ENCODE measurements at places on chromosomes 16 and 17. TPM values are rescaled to one million over a fixed set of nuclear protein-coding genes. Genes with fewer than 3 reads are reported as not detected.

DNA sequence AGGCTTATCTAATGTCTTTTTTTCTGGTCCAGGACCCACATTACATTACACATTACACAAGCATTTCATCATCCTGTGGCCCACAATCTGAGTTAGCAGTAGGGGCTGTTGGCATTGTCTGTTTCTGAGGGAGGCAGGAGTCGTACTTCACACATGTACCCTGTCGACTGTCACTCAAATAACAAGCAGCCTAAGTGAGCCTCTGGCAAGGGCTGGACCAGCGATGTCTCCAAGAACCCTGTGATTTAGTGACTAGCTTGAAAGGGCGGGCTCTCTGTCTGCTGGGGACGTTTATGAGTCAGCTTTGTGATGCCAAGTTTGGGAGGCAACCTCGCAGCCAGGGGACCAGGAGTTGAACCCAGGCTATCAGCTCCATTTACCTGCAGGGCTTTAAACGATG lies 251.4 kb downstream of the HS3ST3B1 start:
- no peak for DNase-seq

- DNase-seq = no peak
Measured at GRCh38 chr17:34071886-34072420, 183.1 kb upstream of the CCL2 start.

GRCh38 chr17:34865716-34866115 lies 95.5 kb downstream of the CCT6B start:
- DNase-seq = no peak

- no peak for DNase-seq
Measured at GRCh38 chr16:65068151-65068740, 53.6 kb downstream of the CDH11 start.

- no peak for DNase-seq
Measured at GRCh38 chr17:51353296-51353695, 93.0 kb downstream of the UTP18 start.

DNA sequence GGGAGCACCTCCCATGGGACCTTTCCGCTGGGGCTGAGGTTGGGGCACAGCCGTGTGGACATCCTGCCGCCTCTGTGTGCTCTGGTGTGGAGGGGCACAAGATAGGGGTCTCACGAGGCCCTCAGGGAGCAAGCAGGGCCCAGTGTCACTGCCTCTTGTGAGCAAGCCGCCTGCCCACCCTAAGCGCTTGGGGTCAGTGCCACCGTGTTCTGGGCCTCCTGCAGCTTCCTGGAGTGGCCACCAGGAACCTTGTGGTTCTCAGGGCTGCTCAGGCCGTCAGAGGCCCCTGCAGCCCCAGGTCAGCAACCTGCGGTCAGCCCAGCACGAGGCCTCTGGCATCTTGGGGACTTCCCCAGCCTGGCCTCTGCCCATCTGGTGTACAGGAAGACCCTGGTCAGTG lies 13.6 kb upstream of the CAPN15 start:
- no peak for DNase-seq

GRCh38 chr16:89918453-89919347 lies at the start of gene MC1R:
MC1R (plus strand) TSS chr16:89918862; CDS start chr16:89919259, 397 bp downstream.
- no peak for DNase-seq

DNA sequence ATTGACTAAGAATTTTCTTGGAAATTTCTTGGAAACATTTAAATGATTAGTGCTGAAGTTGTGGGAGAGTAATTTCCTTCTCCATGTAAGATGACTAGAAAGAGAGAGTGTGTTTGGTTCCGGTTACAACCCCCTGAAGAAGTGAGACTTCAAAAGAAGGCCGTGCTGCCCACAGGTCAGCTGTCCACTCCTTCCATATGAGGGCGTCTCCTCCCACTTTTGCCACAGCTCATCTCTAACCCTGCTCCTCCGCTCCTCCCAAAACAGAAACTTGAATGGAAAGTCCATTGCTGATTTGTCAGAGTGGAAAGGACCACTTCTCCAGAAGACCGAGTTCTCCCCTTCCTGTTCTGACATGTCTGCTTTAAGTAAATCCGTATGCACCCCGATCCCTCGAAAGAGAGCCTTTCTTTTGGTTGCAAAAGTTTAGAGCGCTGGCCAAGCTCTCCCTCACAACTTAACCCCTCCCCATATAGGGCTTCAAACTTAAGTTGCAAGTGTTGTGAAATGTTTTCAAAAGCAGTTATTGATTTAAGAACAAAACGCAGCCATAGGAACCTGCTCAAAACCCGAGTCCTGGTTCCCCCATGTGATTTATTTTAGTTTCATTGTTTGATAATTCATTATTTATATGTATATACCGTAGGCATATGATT lies 129.5 kb downstream of the SOCS1 start:
- no peak for DNase-seq

- DNase-seq = no peak
Measured at GRCh38 chr16:73150786-73151185, 102.9 kb upstream of the ZFHX3 start.

DNA sequence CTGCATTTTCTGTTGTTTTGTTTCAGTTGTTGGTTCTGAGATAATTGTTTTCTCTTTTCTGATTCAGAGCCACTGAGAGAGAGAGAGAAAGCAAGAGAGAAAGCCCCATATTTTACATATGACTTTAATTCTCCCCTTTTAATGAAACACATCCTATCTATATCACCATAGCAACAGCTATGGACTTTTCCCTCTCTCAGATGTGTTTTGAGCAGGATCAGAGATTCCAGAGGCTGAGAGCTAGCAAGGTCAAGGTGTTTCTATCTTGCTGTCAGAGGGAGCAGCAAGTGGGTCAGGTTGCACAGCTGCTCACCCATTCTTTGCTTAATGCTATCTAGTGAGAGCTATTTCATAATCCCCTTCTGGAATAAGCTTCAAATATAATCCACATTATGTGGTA lies 415.9 kb downstream of the CA10 start:
- no peak for DNase-seq

DNA sequence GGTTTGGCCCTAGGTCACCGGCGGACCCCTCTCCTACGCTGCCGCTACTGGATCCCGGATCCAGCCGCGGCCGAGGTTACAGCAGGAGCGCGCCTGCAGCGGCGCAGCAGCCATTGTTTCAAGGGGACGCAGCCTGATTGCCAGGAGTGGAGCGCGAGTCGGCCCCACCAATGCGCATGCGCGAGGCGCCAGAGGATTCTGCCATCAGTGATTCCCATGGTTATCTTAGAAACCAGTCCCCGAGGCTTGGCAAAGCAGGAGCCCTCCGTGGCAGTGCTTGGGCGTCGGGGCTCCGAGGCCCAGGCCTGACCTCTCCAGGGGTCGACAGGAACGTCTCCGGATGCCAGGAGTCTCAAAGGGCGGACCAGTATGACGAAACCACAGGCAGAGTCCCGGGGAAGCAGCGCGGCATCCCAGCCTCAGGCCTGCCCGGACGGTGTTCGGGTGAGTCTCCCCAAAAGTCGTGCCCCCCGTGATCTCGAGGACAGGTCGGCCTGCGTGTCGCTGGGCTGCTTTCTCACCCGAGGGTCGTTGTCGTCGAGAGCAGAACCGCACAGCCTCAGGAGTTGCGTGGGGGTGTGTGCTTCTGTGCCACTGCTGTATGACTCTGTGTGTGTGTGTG lies 608.5 kb downstream of the KCNJ18 start:
- DNase-seq = no peak

- DNase-seq = no peak
Measured at GRCh38 chr16:72979974-72980373, 68.0 kb downstream of the ZFHX3 start.

DNA sequence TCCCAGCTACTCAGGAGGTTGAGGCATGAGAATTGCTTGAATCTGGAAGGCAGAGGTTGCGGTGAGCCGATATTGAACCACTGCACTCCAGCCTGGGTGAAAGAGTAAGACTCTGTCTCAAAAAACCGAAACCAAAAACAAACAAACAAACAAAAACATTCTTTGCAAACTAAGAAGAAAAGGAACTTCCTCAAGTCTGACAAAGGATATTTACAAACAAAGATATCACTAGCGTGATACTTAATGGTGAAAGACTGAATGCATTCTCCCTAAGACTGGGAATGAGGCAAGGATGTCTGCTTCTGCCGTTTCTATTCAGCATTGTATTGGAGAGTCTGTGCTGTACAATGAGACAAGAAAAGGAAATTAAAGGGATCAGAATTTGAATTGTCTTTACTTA lies 10.5 kb upstream of the MPO start:
- DNase-seq = no peak

GRCh38 chr17:66829386-66829864 lies 5.5 kb upstream of the CACNG5 start:
- peak; percentile 35 for DNase-seq

DNA sequence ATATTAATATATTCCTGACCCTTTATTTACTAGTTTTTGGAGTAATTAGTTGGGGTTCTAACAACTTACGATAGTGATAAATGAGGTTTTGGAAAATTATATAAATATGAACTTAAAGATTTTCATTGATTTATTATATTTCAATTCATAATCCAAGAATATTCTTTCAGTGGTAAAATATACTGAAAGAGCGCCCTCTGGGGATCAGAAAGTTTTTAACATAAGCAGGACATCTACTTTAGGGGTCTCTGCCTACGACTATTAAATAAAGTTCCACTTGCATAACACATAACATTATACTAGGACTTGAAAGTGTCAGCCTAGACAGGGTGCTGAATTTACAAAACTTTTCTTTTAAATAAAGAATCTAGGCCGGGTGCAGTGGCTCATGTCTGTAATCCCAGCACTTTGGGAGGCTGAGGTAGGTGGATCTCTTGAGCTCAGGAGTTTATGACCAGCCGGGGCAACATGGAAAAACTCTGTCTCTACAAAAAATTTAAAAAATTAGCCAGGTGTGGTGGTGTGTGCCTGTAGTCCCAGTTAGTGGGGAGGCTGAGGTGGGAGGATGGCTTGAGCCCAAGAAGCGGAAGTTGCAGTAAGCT lies 15.6 kb downstream of the RFWD3 start:
- no peak for DNase-seq

GRCh38 chr16:89621698-89622409 lies 8.4 kb downstream of the DPEP1 start:
- no peak for DNase-seq

DNA sequence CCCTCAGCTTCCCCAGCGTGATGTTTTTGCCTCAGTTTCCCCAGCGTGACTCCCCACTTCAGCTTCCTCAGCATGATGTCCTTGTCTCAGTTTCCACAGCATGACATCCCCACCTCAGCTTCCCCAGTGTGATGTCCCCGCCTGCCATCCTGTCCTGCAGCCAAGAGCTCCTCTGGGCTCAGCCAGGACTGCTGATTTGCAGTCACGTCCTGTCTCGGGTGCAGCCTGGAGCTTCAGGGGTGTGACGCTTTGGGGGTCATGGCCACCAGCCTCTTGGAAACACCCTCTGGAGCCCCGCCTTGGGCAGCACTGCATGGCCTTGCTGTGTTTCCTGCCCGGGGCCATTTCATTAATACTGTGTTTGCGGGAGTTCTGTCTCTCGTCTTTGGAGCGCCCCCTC lies 16.5 kb upstream of the NUDT16L1 start:
- DNase-seq = peak; percentile 53

GRCh38 chr16:11088074-11088730 lies 143.8 kb downstream of the CLEC16A start:
- DNase-seq = no peak

DNA sequence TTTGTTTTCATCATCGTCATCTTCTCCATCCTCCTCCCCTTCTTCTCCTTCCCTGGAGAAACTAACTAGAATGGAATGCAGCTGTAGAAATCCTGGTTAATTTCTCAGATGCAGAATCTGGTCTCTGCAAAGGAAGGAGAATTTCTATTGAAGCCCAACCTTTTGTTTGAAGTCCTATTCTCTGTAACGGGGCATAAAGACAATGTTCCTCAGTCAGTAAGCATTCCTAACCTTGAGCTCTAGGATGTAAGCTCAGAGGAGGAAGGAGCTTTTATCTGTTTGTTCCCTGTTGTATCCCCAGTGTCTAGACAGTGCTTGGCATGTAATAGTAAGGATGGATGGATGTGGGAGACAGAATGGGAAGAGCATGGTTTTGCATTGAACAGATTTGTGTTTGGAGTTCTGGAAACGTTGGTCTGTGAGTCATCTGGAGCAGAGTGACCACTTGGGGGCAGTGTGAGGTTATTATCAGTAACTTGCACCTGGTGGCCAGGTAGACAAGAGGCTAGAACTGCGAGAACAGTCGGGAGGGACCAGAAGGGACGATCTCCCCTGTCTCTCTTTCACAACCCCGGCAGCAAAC lies 363.7 kb downstream of the SNX29 start:
- DNase-seq = no peak

The KRT25 gene
- polyA plus RNA-seq = not detected

The OGFOD1 gene
- polyA plus RNA-seq = 8.9 TPM

The ARHGAP44 gene
- 4.2 TPM for polyA plus RNA-seq

The SOX8 gene
- 2.0 TPM for polyA plus RNA-seq

The SNAI3 gene
- polyA plus RNA-seq = 4.5 TPM
